Upper lobe of left lung (tissue), 6 donors: ENCODE measurements at places on chromosomes 1 and 21. TPM values are rescaled to one million over a fixed set of nuclear protein-coding genes. Genes with fewer than 3 reads are reported as not detected.
A peak's percentile ranks its signal among the peaks of the same experiment; 100 is the strongest.

DNA sequence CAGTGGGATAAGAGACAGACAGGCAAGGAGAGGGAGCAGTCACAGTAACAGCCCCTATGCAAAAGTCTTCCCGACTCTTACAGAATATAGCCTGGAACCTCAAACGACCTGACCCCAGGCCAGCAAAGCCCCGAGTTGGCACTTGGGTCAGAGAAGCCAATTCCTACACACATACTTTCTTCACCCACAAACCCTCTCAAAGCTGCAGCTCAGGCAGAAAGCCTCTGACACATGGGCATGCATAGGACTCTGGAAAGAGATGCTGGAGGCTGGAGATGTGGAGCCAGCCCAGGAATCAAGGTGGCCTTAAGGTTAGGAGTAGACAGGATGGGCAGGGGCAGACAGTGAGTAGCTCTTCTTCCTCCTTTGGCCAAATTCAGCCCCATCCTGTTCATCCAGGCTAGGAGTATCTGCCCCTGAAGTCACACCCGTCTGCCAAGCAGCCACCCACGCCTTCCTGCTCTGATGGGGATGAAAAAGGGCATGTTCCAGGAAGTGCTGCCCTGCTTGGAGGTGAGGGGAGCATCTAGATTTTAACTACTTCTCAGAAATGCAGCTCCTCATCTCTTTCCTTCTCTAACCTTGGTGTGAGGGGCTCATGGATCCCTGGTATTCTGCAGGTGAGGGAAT, 7.8 kb downstream of the SLC41A1 start:
- H3K4me3 ChIP-seq = no peak overlapping the region
- no peaks in the 10 kb centered on the region for H3K36me3 ChIP-seq
- no peaks in the 10 kb centered on the region for H3K27me3 ChIP-seq
- no peak for DNase-seq

The APCS gene
- total RNA-seq = 0.47 TPM

DNA sequence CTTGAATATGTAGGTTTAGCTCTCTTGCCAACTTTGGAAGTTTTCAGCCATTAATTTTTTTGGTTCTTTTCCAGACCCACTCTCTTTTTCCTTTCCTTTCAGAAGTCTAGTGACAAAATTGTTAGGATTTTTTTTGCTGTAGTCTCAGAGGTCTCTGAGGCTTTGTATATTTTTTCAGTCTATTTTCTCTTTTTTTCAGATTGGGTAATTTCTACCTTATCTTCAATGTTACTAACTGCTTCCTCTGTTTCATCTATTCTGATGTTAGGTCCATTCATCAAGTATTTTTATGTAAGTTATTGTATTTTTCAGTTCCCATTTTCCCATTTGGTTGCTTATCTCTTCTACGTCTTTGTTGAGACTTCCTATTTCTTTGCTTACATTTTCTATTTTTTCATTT, 15.7 kb downstream of the RGS2 start:
- H3K4me3 ChIP-seq = no peak overlapping the region
- H3K4me1 ChIP-seq = no peaks in the 10 kb centered on the region
- no peaks in the 10 kb centered on the region for H3K36me3 ChIP-seq
- DNase-seq = no peak
- H3K27ac ChIP-seq = no peak overlapping the region

The DISC1 gene
- total RNA-seq = 12.5 TPM

- no peaks in the 10 kb centered on the region for H3K4me1 ChIP-seq
- H3K36me3 ChIP-seq = no peaks in the 10 kb centered on the region
- H3K27ac ChIP-seq = no peak overlapping the region
- H3K27me3 ChIP-seq = no peaks in the 10 kb centered on the region
Observed at GRCh38 chr1:210394281-210394821, 65.6 kb downstream of the HHAT start.

The STMN1 gene
- total RNA-seq = 38.3 TPM

DNA sequence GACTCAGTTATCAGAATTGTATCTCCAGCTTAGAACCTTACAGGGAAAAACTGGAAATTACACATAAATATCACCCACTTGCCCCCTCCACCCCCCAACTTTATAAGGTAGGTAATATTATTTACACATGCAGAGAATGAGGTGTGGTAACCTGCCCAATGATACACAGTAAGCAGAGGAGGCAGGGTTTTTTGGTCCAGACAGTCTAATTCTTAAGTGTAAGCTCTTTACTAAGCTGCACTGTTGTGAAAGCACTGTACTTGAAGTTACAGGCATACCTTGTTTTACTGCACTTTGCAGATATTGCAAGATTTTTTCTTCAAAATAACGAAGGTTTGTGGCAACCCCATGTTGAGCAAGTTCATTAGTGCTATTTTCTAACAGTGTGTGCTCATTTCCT, 24.8 kb upstream of the MYOCOS start:
- H3K27me3 ChIP-seq = no peaks in the 10 kb centered on the region
- H3K36me3 ChIP-seq = peaks cover 25% of the 10 kb centered on the region
- H3K27ac ChIP-seq = no peak overlapping the region
- H3K4me3 ChIP-seq = no peak overlapping the region
- no peaks in the 10 kb centered on the region for H3K4me1 ChIP-seq

The GJA8 gene
- not detected for total RNA-seq

GRCh38 chr1:169491845-169492281, 6.1 kb upstream of the SLC19A2 start:
- H3K27me3 ChIP-seq = no peaks in the 10 kb centered on the region
- H3K4me1 ChIP-seq = peaks cover 3% of the 10 kb centered on the region
- H3K27ac ChIP-seq = no peak overlapping the region
- no peak overlapping the region for H3K4me3 ChIP-seq

GRCh38 chr1:187229496-187229895, 400.7 kb downstream of the PLA2G4A start:
- H3K27me3 ChIP-seq = no peaks in the 10 kb centered on the region
- H3K4me3 ChIP-seq = no peak overlapping the region
- no peak overlapping the region for H3K27ac ChIP-seq
- H3K4me1 ChIP-seq = no peaks in the 10 kb centered on the region
- H3K36me3 ChIP-seq = no peaks in the 10 kb centered on the region

- H3K27me3 ChIP-seq = no peaks in the 10 kb centered on the region
- H3K4me3 ChIP-seq = no peak overlapping the region
- H3K4me1 ChIP-seq = peaks cover 22% of the 10 kb centered on the region
- no peak for DNase-seq
- H3K36me3 ChIP-seq = peaks cover 17% of the 10 kb centered on the region
- H3K27ac ChIP-seq = peak overlapping the region; percentile 49
Observed at GRCh38 chr1:119626841-119627240, 21.2 kb downstream of the ZNF697 start.

GRCh38 chr1:202323731-202324130, 18.0 kb downstream of the UBE2T start:
- no peak overlapping the region for H3K27ac ChIP-seq
- H3K4me1 ChIP-seq = no peaks in the 10 kb centered on the region

The TSHB gene
- not detected for total RNA-seq

The S100A7 gene
- not detected for total RNA-seq

The TAS1R2 gene
- not detected for total RNA-seq

DNA sequence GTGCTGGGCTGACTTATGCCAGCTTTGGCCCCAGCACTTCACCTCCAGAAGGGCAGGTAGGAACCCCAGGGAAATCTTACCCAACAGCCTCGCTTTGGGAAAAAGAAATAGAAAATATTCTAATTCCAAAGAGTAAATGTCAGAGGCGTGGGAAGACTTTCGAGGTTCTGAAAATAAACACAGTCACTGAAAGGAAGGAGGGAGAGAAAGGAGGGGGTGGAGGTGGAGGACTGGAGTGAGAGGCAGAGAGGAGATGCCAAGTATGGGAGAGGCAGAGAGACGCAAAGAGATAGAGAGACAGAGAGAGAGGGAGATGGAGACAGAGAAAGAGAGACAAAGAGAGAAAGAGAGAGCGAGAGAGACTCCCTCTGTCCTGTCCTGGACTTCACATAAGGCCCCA, 395.0 kb downstream of the PTPRU start:
- no peaks in the 10 kb centered on the region for H3K4me1 ChIP-seq
- H3K4me3 ChIP-seq = no peak overlapping the region
- H3K27me3 ChIP-seq = no peaks in the 10 kb centered on the region
- no peak overlapping the region for H3K27ac ChIP-seq
- H3K36me3 ChIP-seq = no peaks in the 10 kb centered on the region
- DNase-seq = no peak

DNA sequence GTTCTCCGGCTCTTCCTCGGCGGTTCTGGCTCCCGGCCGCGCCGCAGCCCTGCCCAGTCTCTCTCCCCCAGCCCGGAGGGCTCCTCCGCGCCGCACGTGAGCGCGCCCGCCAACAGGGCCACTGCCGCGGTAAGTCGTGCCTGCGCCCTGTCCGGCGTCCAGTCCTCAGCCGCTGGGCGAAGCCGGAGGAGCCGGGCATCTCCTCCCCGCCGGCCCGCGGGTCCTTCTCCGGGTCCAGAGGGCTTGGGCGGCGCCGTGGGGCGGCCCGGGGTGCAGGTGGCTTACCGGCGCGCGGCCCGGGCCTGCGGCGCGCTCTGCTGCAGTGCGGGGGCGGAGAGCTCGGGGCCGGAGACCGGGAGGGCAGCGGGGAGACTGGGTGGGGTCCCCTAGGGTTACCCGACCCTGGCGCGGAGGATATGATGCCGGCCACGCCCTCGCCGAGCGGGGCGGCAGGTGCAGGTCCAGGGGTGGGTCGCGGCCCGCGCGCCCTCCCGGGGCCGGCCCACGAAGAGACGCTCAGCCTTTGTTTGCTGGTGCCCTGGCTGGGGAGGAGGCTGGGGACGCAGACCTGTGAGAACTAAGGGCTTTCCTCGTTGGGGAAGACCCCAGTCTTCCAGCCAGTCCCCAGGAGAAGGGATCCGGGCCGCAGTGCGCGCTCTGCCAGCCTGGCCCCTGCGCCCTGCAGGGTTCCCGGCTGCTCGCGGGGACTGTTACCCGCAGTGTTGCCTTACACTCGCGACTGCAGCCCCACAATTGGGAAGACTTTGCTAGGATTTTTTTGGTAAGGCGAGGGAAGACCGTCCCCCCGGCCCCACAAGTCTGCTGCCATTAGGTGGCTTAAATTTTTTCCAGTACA, at the start of gene DOP1B:
Gene DOP1B, plus strand, starts transcription at position 10 of the 856 bp plus-strand sequence. CDS start 7,910 bp downstream, outside the sequence.
- no peaks in the 10 kb centered on the region for H3K36me3 ChIP-seq
- DNase-seq = no peak
- H3K27ac ChIP-seq = peak within 1 kb of the TSS; percentile 87
- H3K4me3 ChIP-seq = peak within 1 kb of the TSS; percentile 76

- no peaks in the 10 kb centered on the region for H3K36me3 ChIP-seq
- no peak overlapping the region for H3K27ac ChIP-seq
- no peak overlapping the region for H3K4me3 ChIP-seq
- no peaks in the 10 kb centered on the region for H3K27me3 ChIP-seq
- DNase-seq = no peak
Observed at GRCh38 chr1:221858818-221859611, 117.1 kb upstream of the DUSP10 start.

The TAS1R1 gene
- total RNA-seq = not detected

DNA sequence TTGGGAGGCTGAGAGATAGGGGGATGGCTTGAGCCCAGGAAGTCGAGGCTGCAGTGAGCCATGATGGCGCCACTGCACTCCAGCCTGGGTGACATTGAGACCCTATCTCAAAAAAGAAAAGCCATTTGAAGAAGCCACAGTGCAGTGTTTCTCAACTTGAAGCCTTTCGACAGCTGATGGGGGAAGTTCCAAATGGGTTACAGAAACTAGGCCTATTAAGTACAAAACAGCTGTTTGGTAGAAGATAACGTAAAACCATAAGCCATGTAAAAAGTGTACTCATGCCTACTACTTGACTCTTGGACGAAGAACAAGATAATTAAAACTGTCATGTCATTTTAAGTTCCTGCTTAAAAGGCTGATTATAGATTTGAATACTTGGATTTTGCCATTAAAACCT, 16.6 kb downstream of the COPA start:
- no peaks in the 10 kb centered on the region for H3K4me1 ChIP-seq
- H3K36me3 ChIP-seq = peaks cover 64% of the 10 kb centered on the region
- H3K4me3 ChIP-seq = no peak overlapping the region
- no peak overlapping the region for H3K27ac ChIP-seq

The PCSK9 gene
- total RNA-seq = 35.5 TPM

GRCh38 chr1:102103646-102104045, 106.9 kb upstream of the OLFM3 start:
- H3K4me3 ChIP-seq = no peak overlapping the region
- H3K27ac ChIP-seq = no peak overlapping the region
- no peak for DNase-seq
- no peaks in the 10 kb centered on the region for H3K36me3 ChIP-seq

DNA sequence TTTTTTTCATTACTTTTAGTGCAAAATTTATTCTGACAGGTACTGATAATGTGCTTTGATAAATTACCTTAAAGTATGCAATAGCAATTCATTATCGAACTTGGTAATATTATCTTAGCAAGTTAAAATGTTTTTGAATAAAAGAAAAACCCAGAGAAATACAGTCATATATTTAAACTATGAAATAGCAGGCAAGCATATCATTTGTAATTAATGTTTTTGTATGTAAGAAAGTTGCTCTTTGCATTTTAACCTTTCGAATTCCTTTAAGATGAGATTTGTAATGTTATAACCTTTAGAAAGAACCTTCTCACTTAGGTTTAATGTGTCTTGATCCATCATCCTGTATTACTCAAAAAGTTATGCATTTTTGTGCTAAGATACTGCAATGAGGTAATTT, 585.6 kb downstream of the PTBP2 start:
- no peaks in the 10 kb centered on the region for H3K4me1 ChIP-seq
- H3K27ac ChIP-seq = no peak overlapping the region
- DNase-seq = no peak
- no peaks in the 10 kb centered on the region for H3K27me3 ChIP-seq
- H3K4me3 ChIP-seq = no peak overlapping the region
- H3K36me3 ChIP-seq = no peaks in the 10 kb centered on the region

The SPATA21 gene
- not detected for total RNA-seq

DNA sequence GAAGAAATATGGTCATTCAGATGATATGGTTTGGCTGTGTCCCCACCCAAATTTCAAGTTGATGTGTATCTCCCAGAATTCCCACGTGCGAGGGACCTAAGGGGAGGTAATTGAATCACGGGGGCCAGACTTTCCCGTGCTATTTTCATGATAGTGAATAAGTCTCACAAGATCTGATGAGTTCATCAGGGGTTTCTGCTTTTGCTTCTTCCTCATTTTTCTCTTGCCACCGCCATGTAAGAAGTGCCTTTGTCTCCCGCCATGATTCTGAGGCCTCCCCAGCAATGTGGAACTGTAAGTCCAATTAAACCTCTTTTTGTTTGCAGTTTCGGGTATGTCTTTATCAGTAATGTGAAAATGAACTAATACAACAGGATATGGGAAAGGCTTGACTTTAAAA, 1.4 kb upstream of the DPM3 start:
- H3K27ac ChIP-seq = no peak overlapping the region
- no peak for DNase-seq
- H3K4me1 ChIP-seq = peaks cover 26% of the 10 kb centered on the region
- no peak overlapping the region for H3K4me3 ChIP-seq

DNA sequence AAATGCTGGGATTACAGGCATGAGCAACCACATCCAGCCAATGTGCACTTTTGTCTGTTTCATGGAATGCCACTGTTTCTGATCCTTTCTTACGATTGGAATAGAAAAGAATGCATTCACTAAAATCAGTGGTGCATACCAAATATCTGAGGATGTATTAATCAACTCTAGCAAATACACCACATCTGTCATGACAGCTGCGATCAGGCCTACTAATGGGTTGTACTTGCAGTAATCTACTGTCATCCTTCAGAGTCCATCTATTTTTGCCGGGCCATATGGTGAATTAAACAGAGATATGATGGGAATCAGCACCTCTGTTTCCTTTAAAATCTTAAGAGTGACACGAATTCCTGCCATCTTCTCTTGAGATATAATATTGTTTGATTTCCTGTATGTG, 8.5 kb upstream of the USP1 start:
- no peak overlapping the region for H3K4me3 ChIP-seq
- H3K27me3 ChIP-seq = no peaks in the 10 kb centered on the region
- H3K36me3 ChIP-seq = no peaks in the 10 kb centered on the region
- DNase-seq = no peak
- no peak overlapping the region for H3K27ac ChIP-seq

The ZSWIM5 gene
- total RNA-seq = 3.0 TPM

- H3K4me1 ChIP-seq = peaks cover 4% of the 10 kb centered on the region
- H3K4me3 ChIP-seq = peak overlapping the region; percentile 27
- no peaks in the 10 kb centered on the region for H3K36me3 ChIP-seq
- H3K27ac ChIP-seq = peak overlapping the region; percentile 58
- H3K27me3 ChIP-seq = no peaks in the 10 kb centered on the region
Observed at GRCh38 chr21:38965910-38966504, 160.3 kb downstream of the ETS2 start.
